ENCODE measurements at places on chromosomes 16 and 17. TPM values are rescaled to one million over a fixed set of nuclear protein-coding genes. Genes with fewer than 3 reads are reported as not detected.

DNA sequence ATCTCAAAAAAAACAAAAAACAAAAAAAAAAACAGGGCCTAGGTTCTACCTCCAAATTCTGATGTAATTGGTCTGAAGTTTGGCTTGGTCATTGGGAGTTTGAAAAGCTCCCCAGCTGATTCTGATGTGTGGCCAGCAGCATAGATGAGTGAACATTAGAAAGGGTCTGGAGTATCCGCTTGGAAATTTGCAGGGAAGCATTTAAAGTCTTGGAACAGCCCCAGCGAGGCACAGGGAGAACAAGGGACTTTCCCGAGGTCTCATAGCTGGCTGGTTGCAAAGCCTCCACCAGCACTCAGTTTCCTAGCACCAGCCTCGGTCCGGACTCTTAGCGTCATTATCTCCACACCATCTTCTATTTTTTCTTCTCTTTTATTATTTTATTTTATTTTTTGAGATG, 70.8 kb downstream of the RAB11FIP4 start:
- ATAC-seq, result no peak

DNA sequence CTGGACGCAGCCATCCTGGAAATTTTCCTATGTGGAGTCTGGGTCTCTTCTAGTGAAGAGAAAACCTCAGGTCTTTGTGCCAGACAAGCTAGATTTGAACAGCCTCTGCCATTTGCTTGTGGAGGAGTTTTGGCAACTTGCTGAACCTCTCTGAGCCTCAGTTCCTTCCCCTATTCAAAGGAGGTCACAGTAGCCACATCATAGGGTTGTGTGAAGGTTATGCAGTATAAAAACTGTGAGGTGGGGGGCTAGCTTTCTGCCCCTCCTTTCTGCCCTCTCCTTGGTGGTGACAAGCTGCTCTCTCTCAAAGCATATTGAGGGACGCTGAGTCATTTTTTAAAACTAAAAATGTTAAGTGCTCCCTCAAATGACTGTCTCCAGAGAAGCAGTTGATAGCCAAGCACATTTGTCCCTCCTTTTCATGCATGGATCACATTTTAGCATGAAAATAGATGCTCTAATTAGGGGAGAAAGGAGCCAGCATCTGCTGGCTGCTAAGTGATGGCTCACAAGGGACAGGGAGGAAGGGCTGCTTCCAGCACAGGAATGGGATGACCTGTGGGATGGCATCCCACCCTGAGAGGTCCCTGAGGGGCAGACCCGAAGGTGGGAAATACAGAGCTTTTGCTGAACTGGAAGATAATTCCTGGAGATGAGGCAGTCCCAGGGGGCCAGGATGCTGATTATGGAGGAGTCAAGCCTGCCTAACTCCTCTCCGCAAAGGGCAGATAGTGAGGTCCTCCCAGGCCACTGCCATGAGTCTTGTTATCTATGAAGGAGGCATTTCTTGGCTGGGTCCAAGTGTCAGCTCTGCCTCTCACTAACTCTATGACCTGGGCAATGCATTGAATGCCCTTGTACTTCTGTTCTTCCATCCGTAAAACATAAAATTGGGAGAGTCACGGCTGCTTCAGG, 218.8 kb downstream of the RAB11FIP4 start:
- no peak for ATAC-seq

DNA sequence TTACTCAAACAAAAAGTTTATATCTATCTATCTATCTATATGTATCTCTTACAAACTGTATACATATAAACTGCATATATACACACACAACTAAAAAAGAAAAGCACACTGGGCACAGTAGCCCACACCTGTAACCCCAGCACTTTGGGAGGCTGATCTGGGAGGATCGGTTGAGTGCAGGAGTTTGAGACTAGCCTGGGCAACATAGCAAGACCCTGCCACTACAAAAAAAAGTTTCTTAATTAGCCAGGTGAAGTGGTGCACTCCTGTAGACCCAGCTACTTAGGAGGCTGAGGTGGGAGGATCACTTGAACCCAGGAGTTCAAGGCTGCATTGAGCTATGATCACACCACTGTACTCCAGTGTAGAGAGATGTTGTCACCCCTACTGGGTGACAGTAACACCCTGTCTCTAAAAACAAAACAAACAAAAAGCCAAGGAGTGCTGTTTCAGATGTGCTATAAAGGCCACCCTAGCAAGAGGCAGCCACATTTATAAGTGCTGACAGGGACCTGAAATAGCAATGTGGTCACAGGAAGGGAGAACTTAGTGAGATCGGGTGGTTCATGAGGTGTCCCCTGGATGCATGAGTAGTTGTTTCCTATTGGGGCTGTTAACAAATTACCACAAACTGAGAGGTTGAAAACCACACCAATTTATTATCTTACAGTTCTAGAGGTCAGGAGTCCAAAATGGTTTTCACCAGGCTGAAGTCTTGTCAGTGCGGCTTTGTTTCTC, 4.8 kb downstream of the CD2BP2 start:
- no peak for ATAC-seq

CLCN7 gene
- total RNA-seq, result 18.6 TPM

TNFSF12 gene
- total RNA-seq, result 2.7 TPM

MCRIP2 gene
- total RNA-seq, result 20.3 TPM

GRCh38 chr16:81816351-81816750, 37.3 kb downstream of the PLCG2 start:
- ATAC-seq, result no peak

All from esophagus mucosa (tissue), 1 donor.